ENCODE measurements at places on chromosomes 6 and 20.

DNA sequence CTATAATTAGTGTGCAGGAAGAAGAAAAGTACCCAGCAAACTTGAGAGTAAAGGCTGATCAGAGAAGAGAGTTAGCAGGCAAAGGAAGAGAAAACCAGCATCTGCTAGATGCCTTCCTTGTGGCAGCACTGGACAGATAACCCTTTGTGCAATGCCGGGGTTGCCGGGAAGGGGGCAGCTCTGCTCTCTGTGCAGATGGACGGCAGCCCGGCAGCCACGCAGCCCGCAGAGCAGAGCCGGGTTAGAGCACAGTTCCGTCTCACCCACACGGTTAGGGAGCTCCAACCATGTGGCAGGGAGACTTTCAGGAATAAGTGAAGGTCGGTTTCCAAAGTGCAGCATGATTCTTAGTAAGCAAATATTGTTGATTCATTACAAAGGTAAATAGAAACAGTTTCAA is 80.0 kb upstream of the RPS6KA2 start:
- peak; percentile 54 for DNase-seq

- DNase-seq = no peak
Measured at GRCh38 chr20:57433657-57434389, 42.6 kb downstream of the RBM38 start.

DNA sequence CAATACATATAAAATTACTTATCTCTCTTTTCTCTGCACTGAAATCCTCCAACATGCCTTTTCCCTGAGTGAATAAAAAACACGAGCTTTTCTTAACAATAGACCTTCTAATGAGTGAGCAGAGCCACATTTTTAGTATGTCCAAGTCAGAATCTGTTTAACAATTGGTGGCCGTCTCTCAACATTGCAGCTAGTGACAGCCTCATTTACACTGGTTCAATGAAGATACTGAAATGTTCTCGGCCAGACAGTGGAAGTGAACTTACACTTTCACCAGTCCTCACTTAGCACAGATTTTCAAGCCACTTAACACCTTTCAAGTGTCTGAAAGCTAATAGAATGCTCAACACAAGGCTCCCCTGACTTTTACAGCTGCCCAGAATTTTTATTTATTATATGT is 767.1 kb downstream of the KIF16B start:
- DNase-seq = no peak

GRCh38 chr6:25952535-25952934 is 10.1 kb upstream of the TRIM38 start:
- no peak for DNase-seq

DNA sequence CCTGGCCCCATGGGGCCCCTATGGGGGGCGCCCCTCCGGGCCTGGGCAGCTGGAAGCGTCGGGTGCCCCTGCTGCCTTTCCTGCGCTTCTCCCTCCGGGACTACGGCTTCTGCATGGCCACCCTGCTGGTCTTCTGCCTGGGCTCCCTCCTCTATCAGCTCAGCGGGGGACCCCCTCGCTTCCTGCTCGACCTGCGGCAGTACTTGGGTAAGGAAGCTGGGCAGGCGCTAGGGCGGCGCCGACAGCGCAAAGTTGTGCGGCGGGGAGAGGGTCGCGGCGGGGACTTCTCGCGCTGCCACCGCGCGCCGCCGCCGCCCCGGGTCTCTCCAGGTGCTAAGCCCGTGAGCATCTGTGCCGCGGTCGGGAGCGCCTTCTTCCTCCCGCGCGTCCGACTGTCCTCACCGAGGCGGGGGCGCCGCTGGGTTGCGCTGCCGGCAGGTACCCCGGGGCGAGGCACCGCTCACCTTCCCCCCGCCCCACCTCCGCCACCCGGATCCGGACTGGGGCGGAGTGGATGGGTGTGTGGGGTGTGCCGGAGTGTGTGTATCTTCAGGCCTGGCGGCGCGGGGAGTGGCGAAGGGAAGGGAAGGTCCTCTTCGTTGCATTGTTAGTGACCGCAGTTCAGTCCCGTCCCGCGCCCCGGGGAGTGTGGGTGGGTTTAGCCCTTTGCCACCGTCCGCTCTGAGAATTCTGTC is 788 bp downstream of the UST start:
- peak; percentile 46 for DNase-seq

- no peak for DNase-seq
Measured at GRCh38 chr20:62043131-62043914, 22.4 kb downstream of the TAF4 start.

DNA sequence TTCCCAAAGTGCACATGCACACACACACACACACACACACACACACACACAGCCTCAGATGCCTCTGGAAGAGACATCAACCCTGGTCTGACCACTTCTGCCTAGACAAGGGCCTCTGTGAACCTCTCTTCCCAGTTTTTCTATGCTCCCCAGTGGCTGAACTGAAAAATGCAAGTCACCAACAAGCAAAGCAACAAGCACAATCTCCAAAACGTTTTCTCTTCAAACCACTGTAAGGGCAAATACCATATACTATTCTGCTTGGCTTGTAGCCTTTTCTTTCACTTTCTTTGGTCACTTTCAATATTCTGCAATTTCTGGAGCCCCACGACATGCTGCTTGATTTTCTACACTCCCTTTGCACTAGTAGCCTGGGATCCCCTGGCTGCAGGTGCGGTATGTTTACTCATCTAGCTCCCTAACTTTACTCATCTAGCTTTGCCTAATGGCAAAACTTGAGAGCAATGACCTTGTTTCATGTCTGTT is 121.4 kb upstream of the DST start:
- DNase-seq = no peak

DNA sequence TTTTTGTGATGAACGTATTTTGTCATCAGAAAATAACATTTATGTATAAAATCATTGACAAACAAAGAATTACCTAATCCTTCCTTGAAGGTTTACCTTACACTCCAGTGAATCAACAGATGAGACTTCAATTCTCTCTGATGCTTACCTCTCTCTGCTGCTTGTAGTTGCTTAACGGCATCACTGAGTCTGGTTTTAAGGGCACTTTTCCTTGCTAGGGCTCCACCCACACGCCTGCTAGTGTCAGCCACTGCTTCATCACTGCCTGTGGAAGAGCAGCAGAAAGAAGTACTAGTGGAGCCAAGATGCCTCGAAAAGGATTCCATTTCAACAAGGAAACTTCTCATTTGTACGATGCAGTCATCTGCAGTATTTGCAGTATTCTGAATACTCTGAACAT is 63.0 kb downstream of the FAM229B start:
- DNase-seq = no peak

GRCh38 chr6:37459981-37460800 is 27.2 kb downstream of the CMTR1 start:
- DNase-seq = no peak

DNA sequence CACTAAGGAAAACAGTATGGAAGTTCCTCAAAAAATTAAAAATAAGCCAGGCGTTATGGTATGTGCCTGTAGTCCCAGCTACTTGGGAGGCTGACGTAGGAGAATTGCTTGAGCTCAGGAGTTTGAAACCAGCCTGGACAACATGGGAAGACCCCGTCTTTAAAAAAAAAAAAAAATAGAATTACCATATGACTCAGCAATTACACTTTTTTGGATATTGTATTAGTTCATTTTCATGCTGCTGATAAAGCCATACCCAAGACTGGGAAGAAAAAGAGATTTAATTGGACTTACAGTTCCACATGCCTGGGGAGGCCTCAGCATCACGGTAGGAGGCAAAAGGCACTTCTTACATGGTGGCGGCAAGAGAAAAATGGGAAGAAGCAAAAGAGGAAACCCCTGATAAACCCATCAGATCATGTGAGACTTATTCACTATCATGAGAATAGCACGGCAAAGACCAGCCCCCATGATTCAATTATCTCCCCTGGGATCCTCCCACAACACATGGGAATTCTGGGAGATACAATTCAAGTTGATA is 10.8 kb upstream of the SMIM29 start:
- no peak for DNase-seq

- no peak for DNase-seq
Measured at GRCh38 chr6:169589293-169589692, 112.5 kb downstream of the WDR27 start.

DNA sequence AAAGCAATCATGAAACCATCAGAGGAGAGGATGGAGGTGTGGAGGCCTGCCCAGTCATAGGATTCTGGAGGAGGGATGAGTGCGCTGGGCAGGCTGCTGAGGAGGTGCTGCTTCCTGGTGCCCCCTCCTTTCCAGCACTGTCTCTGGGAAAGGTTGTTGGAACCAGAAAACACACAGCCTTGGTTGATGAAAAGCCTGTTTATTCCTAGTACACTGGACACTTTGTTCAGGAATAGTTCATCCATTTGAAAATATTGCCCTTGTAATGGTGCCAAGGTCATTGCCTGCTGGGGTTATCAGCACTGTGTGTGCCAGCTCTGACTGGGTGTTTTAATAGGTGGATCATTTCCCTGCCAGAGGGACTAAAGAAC is 83.7 kb upstream of the ARMC2 start:
- DNase-seq = no peak

DNA sequence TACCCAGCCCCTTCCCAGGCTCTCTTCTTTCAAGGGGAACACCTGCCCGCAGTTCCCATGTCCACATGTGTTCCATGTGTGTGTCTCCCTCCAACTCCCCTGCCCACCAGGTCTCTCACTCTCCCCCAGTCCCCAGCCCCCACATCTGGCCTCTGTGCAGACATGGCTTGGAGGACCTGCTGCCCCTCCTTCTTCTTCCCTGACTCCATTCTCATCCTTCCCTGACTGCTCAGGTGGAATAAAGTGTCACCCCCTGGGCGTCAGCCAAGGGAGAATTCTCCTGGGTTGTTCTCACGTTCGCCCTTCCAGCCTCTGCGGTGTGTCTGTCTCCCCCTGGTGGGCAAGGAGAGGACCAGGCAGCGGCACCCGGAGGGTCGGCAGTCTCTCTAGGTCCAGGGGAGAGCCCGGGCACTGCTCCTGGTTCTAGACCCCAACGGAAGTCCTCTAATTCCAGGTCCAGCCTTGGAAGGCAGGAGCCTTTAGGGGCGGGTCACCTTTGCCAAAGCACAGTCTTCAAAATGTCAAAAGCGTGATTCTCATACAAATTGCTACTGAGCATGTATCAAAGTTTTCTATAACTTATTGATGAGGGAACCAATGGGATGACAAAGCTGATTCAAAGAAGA is 50.5 kb downstream of the EBF4 start:
- DNase-seq = peak; percentile 59

GRCh38 chr6:82686719-82687118 is 323.1 kb downstream of the TPBG start:
- no peak for DNase-seq

DNA sequence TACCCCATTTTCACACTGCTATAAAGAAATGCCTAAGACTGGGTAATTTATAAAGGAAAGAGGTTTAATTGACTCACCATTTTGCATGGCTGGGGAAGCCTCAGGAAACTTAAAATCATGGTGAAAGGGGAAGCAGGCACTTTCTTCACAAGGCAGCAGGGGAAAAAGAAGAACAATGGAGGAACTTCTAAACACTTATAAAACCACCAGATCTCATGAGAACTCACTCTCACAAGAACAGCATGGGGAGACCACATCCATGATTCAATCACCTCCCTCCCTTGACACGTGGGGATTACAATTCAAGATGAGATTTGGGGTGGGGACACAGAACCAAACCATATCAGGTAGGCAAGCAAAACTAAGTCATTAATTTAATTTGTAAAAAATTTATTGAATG is 343.2 kb downstream of the FRK start:
- no peak for DNase-seq

- DNase-seq = no peak
Measured at GRCh38 chr20:58192567-58192966, 35.9 kb downstream of the ANKRD60 start.

- peak; percentile 88 for DNase-seq
Measured at GRCh38 chr20:63978319-63979228, 868 bp downstream of the SAMD10 start.

DNA sequence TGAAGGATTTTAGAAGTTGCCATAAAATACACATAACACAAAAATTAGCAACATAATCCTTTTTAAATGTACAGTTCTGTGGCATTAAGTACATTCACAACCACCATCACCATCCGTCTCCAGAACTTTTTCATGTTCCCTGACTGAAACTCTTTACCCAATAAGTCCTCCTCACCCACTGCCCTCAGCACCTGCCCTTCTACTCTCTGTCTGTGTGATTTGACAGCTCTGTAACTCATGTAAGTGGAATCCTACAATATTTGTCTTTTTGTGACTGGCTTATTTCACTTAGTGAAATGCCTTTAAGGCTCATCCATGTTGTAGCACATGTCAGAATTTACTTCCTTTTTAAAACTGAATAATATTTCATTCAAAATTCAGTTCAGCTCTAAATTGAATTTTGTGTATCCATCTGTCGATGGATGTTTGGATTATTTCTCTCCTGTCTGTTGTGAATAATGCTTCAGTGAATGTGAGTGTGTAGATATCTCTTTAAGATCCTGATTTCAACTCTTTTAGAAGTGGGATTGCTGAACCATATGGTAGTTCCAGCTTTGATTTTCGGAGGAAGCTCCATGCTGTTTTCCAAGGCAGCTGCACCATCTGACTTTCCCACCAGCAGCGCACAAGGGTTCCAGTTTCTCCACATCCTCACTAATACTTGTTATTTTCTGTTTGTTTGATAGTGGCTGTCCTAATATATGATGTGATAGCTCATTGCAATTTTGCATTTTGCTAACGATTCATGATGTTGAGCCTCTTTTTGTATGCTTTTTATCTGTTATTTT is 4.2 kb downstream of the ENTPD6 start:
- no peak for DNase-seq

DNA sequence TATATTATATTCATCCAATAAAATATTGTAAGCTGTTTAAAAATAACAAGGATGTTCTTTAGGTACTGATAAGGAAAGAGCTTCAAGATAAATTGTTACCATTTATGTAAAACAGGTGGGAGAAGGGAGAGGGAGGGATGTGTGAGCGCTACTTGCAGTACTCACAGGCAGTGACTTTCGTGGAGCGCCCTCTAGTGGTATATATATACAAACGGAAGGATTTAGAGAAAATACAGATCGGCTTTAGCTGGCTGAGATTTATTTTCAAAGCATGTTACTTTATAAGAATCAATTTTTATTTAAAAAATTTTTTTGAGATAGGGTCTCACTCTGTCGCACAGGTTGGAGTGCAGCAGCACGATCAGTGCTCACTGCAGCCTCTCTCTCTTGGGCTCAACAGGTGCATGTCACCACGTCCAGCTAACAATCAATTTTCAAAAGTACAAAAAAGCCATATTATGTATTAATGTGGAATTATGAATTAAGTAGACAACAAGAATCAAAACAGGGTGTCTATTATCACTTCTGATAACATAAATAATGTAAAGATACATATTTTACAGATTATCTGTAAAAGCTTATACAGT is 3.3 kb upstream of the MOG start:
- no peak for DNase-seq

All from left colon (tissue), 2 donors.